ENCODE measurements at places on chromosomes 12 and 14.

- DNase-seq: peak; percentile 11
These were observed 2.3 kb upstream of the GARIN2 start for GRCh38 chr14:67186789-67187584.

DNA sequence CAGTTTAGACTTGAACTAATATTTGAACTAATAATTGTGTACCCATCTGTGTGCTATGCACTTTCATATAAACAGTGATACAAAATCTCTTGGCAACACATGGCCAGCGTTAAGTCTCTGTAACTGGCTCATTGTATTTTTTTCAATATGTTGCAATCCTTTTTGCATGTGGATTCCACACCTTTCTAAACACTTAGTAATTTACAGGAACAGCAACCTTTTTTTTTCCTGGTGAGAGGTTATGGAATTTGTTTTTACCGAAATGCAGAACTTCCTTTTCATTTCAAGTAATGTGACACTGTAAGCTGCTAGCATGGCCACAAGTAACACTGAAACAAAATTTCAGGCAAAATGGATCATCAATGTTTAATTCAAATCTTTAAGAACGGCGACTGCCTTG is 45.4 kb upstream of the EPS8 start:
- no peak for DNase-seq

DNA sequence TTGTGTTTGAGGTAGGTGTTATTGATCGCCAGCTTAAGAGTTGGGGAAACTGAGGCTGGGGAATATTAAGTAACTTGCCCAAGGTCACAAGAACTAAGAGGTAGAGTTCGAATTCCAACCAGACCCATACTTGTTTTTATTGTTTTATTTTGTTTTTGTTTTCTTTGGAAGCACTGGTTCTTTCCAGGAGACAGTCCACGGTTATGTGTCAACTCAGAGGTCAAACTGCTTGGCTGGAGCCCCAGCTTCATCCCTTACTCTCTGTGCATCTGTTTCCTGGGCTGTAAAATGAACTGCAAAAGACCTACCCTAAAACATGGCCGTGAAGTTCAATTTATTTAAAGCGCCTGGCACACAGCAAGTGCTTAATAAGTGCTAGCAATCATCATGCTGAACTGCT is 74.4 kb upstream of the MAP1LC3B2 start:
- DNase-seq: no peak

DNA sequence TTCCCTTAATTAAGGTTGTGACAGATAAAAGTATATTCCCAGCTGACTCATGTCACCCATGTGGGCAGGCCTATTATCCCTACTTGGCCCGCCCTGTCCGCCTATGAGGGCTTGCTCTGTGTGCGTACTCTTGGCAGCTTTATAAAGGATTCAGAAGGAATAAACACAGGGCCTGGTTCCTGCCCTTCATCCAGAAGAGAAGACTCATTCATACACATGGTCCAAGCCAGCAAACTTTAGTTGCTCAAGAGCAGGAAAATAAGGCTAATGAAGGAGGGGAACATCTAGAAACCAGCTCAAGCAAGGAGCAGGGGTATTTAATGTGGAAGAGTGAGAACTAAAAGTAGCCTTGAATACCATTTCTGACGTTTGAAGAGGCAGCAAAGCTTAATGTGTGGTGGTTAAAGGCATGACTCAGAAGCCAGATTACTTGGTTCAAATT is 141.9 kb downstream of the CRADD start:
- DNase-seq: peak; percentile 68

DNA sequence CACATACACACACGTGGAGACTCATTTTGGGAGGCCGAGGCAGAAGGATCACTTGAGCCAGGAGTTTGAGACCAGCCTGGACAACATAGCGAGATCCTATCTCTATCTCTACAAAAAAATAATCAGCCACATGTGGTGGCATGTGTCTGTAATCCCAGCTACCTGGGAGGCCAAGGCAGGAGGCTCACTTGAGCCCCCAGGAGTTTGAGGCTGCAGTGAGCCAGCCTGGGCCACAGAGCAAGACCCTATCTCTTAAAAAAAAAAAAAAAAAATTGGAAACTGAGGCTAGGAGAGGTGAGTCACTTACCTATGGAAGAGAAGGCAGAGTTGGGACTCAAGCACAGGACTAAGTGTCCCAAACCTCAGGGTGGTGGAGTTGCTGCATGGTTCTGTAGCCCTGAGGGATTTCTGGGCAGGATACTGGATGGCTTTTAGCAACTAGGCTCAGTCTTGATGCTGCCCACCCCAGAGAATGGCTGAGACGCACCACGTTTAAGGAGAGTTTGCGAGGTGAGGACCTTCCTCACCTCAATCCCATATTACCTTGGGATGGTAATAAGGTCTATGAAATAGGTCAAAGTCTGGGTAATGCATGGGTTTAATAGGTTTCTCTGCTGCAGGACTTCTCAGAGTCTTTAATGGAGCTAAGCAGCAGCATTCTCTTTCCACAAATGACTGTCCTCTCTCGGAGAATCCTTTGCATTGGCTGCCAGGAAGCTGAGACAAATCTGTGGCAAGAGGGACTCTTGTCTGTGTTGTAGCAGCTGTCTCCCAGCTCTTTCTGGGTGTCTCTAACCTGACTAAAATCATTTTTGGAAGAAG is 35.6 kb downstream of the SH2B3 start:
- DNase-seq: no peak

DNA sequence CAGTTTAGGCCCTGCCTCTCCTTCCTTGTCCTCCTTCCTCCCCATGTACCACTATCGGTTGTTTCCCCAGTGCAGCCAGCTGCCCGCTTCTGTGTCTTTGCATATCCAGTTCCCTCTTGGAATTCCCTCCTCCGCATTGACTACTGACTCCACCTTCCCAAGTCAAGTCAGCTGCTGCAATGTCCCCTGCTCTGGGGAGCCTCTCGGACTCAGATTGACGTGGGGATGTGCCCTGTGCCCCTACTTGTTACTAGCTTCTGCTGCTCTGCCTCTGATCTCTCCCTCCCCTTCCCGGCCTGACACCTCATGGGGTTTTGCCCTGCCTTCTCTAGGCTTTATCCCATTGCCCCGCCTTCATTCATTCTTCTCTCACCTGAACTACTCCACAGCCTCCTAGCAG is 2.1 kb upstream of the CD9 start:
- DNase-seq: no peak

GRCh38 chr14:51860164-51860824 is at the start of gene GNG2:
TSS of gene GNG2 (plus strand) at chr14:51860612. CDS start at chr14:51950679, 90,067 bp downstream.
- DNase-seq: peak; percentile 50

DNA sequence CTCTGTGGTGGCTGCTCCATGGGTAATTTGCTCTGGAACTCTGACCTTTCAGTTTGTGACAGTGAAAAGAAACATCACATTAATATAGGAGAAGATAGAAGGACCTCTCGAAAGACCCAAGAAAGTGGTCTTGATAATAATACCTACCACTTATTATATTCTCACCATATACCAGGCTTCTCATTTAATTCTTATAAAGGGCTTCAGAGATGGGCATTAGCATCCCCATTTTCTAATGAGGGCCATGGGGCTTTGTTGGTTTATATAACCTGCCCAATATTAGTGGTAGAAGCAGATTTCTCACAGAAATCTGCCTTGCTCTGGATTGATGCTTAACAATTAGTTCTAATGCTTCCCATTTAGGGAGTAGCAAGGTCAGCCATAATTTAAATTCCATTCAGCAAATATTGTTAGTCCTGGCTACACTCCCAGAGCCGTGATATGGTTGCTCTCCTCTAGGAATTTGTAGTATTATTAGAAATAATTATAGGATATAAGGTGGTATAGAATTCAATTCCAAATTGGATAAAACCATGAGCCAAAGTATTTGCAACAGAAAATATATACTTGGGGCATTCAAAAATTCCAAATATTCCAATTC is 7.4 kb upstream of the AMIGO2 start:
- DNase-seq: no peak
